Chondrocyte (in vitro differentiated cells): ENCODE measurements at places on chromosomes 12 and 14. TPM values are rescaled to one million over a fixed set of nuclear protein-coding genes. Genes with fewer than 3 reads are reported as not detected.

Gene DEPDC4
- 0.44 to 1.6 TPM (median 0.57 TPM) in 3 replicates for total RNA-seq

Gene HVCN1
- total RNA-seq = 1.2 to 1.3 TPM (median 1.2 TPM) in 3 replicates

Gene PGF
- 2.0 to 3.2 TPM (median 2.3 TPM) in 3 replicates for total RNA-seq

Gene ACSS3
- total RNA-seq = 1.9 to 5.6 TPM (median 2.2 TPM) in 3 replicates

GRCh38 chr12:130552483-130552996 is 163.6 kb downstream of the RIMBP2 start:
- DNase-seq = no peak

DNA sequence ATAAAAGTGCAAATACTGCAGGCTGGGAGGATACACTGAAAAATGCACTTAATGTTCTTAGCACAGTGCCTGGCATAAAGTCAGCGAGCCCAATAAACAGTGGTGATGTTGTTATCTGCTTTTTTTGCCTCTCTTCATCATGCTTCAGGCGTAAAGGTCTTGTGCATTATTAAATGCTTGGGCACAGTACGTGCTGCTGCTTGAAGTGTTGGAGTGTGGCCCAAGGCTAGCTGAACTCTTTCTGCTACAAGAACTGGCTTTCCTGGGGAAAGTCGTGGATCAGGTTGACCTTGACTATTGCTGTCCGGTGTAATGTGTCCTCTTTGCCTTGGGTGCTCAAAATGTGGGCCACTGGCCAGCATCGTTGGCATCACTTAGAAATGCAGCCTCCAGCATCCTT is 43.0 kb downstream of the SMOC1 start:
- DNase-seq = no peak

Gene GPR68
- 0.42 to 4.1 TPM (median 0.46 TPM) in 3 replicates for total RNA-seq

DNA sequence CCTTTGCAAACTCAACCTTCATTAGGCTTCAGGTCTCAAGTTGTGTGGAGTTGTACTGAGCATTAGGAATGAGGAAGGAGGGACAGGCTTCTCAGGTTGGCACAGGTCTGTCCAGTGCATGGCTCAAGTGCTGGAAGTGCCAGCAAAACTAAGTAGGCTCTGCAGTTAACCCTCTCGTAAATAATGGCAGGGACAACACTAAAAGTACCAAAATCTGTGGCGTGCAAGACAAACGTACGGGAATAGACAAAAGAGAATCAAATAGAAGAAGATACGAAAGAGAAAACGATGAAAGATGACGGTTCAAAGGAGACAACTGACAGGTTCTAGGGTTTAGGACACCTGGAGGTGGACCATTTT is 612 bp downstream of the TRAPPC6B start:
- DNase-seq = no peak

- no peak for DNase-seq
These were observed 246.6 kb downstream of the TMEM132D start for GRCh38 chr12:129657179-129657578.

GRCh38 chr12:8069582-8069981 is 3.4 kb upstream of the C3AR1 start:
- DNase-seq = no peak

DNA sequence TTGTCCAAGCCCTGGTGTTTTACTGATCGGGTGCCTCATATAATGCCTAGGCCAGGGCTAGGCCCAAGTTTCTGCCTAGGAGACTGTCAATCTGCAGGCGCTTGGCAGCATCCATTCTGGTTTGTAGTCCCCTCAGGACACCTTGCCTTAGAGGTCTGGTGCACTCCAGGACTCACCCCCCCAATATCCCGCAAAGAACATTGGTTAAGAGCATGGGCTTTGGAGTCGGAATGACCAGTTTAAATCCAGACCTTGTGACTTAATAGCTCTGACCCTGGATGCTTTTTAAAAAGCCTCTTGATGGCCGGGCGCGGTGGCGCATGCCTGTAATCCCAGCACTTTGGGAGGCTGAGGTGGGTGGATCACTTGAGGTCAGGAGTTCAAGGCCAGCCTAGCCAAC is 60.0 kb downstream of the GALNT16 start:
- DNase-seq = peak; percentile 35

Gene PIWIL1
- not detected in 3 replicates for total RNA-seq

DNA sequence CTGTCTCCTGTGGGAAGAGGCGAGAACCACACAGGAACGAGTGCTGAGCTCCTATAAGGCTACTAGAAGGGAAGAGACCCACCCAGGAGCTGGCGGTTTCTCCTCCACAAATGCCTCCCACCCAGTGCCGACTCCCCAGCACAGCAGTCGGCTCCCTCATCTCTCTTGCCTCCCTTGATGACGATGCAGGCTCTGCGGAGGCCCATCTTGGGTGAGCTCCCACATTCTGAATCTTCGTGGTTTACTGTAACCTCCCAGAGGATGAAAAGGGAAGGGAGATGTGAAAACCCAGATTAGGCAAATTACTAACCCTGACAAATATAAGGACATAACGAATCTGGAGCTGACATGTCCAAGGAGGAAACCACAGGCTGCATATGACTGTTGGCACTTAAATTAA is 23.8 kb downstream of the GRIN2B start:
- DNase-seq = no peak

DNA sequence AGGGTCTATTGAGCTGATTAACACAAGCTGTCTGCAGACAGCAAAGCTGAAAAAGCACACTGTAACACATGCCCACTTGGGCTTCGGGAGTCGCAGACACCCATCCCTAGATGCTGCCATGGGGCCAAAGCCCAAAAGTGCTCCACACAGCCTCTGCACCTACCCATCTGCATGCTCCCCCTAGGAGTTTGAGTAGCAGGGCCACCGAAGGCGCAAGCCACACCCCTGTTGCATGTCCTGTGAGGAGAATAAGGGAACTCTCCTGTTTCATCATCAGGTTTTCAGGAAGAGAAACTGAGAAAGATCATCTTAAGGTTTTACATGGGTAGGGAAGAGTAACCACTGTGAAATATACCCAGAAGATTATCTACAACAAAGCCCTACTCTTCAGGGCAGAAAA is 5.6 kb upstream of the ST8SIA1 start:
- no peak for DNase-seq

Gene WIF1
- total RNA-seq = not detected in 3 replicates

DNA sequence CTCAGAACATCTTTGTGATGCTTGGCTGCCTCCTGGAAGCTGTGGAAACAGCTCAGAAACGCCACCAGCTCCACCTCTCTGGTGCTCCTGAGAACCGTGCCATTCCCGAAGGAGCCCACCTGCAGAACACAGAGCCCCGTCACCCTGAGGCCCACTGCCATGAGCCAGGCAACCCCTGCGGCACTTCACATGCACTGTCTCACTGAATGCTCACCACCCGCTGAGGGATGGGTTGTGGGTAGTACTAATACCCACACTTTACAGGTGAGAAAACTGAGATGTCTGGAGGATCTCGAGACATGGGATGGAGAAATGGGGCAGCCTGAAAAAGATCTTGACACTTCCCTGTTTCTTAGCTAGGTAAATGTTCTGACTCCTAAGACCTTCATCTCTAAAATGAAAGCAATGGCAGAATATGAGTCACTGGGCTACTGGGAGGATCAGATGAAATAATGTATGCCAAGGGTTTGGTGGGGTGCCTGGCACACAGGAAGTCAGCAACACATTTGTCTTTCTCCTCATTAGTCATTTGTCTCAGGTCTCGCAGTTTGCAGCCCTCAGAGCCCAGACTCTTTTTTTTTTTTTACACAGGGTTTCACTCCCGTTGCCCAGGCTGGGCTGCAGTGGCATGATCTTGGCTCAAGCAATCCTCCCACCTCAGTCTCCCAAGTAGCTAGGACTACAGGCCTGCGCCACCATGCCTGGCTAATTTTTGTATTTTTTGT is 5.3 kb downstream of the OASL start:
- DNase-seq = no peak

GRCh38 chr12:26833743-26834490 is 923 bp upstream of the ITPR2 start:
- no peak for DNase-seq

- DNase-seq = no peak
These were observed 78.8 kb upstream of the PIWIL1 start for GRCh38 chr12:130258863-130259262.

GRCh38 chr12:118680356-118680963 is 300.9 kb upstream of the SRRM4 start:
- DNase-seq = no peak

GRCh38 chr12:95678684-95679083 is 111.9 kb downstream of the NTN4 start:
- no peak for DNase-seq

DNA sequence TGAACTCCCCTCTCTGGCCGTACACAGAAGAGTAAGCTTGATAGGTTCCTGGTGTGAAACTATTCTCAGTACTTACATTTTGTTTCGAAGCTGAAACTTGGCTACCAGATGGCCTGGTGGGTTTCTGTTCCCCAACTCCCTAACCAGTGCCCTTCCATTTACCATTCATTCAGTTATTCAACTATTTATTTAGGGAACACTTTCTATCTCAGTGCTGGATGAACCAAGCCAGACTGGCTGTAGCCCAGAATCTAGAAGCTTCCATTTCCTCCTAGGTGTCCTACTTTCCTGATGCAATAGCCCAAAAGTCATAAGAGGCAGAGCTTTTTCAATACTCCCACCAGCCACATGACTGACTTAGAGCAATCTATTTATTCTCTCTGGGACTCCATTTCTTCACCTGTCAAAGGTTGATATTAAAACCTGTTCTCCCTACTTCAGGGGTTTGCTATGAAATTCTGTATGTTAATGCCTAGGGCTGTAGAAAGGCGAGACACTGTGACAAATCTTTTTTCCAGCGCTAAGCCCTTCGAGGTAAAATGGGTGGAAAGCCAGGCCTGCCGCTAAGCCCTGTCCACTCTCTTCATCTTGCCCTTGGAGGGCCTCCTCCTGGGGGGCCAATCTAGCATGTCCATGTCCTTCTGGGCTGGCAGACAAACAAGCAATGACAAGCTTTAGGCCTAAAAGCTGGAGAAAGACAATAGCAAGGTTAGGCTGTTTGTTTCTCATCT is 8.1 kb upstream of the IRF2BPL start:
- no peak for DNase-seq

DNA sequence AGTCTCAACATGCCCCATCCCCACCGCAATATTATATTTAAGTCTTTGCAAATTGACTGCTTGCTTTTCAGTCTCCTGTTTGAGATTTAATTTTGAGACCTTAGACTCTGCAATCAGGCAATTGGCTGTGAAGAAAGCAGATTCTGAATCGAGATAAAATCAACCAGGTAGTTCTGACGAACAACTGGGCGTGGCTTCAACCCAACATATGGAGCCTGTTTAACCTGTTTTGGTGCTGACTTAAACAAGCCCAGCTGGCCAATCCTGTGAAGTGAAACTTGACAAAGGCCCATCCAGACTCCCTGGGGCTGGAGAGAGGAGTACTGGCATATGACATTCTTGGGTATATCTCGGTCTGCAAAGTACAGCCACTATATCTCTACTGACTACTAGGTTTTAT is 9.8 kb upstream of the CIPC start:
- no peak for DNase-seq

DNA sequence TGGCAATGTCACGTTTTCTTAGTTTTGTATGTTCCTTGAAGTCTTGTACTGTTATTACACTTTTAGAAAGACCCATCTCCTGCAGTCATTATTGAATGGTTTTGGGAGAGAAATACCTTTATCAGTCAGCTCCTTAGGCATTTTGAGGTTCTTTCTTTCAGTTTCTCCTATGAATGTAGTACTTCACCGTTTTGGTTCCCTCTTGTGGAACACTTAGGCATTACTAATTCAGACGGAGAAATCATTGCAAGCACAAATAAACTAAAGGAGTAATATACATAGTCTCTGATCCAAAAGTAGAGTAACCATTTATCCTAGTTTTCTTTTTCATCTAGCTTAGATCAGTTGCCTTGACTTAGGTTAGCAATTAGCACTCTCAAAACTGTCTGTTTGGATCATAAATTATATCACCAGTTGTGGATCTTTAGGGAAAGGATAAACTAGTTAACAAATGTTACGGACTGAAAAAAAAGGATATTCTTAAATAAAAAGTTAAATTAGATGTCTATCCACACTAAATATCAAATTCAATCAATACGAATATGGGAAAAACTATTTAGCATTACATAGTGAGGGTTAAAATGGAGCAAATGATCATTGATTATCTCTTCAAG is 1538.3 kb upstream of the SEL1L start:
- no peak for DNase-seq
